ENCODE measurements at places on chromosomes 12 and 14.

DNA sequence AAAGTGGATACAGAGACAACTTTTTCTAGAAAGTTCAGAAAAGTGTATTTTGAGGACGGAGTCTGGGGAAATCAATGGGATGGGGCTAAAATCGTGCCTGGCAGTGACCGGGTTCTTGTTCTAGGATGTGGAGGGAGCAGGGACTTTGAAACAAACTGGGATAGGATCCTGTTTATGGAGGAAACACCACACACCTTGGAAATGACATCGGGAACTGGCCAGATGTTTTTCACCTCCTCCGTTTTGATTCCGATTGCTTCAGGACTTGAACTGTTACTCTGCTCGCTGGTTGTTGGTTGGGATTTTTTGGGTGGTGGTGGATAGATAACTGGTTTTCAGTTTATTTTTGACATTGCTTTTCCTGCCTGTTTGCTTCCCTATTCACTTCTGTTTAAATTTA is 506 bp downstream of the EMP1 start:
- DNase-seq, result no peak

DNA sequence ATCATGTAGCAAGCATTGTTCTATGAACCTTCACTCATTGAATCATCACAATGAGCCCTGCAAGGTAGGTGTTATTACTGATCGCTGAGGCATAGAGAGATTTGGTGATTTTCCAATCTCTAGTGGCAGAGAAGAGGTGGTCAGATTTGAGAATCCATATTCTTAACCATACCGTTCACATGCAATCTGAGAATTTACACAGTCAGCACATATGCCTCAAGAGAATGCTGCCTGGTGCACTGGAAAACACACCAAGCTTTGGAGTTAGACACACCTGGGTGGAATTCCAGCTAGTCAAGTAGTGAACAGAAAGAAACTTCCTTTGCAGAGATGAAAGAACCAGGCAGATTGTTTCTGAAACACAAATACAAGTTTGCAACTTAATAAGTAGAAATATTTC is 94.1 kb downstream of the LGR5 start:
- DNase-seq, result no peak

GRCh38 chr12:23813206-23813605 is 136.3 kb downstream of the SOX5 start:
- no peak for DNase-seq

DNA sequence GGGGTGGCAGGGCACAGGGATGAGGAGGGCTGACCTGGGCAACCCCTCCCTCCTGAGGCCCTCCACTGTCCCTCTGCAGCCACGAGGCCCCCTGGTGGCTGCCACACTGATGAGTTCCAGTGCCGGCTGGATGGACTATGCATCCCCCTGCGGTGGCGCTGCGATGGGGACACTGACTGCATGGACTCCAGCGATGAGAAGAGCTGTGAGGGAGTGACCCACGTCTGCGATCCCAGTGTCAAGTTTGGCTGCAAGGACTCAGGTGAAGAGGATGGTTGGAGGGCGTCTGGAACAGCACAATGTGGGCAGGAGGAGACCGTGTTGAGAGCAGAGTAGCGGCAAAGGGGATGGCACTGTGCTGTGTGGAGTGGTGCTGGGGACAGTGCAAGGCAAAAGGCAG is 25.7 kb upstream of the LRP1-AS start:
- no peak for DNase-seq

Measured in left renal pelvis (tissue), 4 donors.